ENCODE measurements at places on chromosomes 1 and 21. TPM values are rescaled to one million over a fixed set of nuclear protein-coding genes. Genes with fewer than 3 reads are reported as not detected.

The WNT4 gene
- total RNA-seq, result not detected

The LCE1B gene
- total RNA-seq, result not detected

The ACKR1 gene
- not detected for total RNA-seq

The CLIC6 gene
- total RNA-seq, result 0.25 TPM

The RSPO1 gene
- total RNA-seq, result not detected

The LCE1F gene
- total RNA-seq, result not detected

- peaks cover 7% of the 10 kb centered on the region for H3K27me3 ChIP-seq
- no peaks in the 10 kb centered on the region for H3K36me3 ChIP-seq
- no peak overlapping the region for H3K27ac ChIP-seq
- no peak for DNase-seq
- no peaks in the 10 kb centered on the region for H3K4me1 ChIP-seq
Observed at GRCh38 chr1:242212401-242212800, 213.5 kb upstream of the MAP1LC3C start.

GRCh38 chr1:11031624-11032262, 15.3 kb downstream of the MASP2 start:
- no peak overlapping the region for H3K4me3 ChIP-seq
- H3K27me3 ChIP-seq, result no peaks in the 10 kb centered on the region
- no peaks in the 10 kb centered on the region for H3K4me1 ChIP-seq

DNA sequence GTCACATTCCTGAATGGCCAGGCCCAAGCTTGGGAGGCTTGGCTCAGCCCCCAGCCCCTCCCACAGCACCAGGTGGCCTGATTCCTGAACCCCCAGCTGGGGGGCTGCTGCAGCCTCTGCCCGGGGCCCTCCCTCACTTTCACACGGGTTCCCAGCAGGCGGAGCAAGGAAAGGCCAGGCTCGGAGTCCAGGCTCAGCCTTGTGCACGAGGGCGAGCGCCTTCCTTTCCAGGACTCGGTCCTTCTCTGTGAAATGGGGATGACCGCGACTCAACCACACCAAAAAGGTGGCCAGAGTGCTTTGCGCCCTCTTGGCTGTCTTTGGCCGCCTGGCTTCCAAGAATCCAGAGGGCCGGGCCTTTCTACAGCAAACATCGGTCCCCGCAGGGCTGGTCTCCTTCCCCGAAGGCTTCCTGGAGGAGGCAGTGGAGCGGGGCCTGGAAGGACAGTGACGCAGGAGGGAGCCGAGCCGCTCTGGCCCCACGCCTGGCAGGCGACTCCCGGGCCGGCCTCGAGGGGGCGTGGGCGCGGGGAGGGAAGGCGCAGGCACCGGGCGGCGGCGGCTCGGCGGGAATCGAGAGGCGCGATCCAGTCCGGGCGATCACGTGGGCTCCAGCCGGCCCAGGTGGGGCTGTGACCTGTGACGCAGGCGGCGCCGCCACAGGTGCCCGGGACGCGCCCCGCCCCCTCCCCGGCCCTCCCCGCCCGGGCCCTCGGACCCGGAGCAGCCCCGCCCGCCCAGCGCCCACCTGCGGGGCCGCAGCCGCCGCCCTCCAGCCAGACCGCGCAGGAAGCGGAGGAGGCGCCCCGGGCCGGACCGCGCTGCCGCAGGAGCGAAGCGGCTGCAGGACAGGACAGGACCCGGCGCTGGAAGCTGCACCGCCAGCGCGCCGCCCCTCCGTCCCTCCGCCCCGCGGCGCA, at the start of gene ARHGEF16:
Gene ARHGEF16, plus strand, starts transcription at position 775 of the 920 bp plus-strand sequence. CDS start 8,420 bp downstream, outside the sequence.
- DNase-seq, result no peak
- H3K4me1 ChIP-seq, result peaks cover 8% of the 10 kb centered on the region
- peaks cover 22% of the 10 kb centered on the region for H3K27me3 ChIP-seq
- H3K27ac ChIP-seq, result no peak within 1 kb of the TSS

DNA sequence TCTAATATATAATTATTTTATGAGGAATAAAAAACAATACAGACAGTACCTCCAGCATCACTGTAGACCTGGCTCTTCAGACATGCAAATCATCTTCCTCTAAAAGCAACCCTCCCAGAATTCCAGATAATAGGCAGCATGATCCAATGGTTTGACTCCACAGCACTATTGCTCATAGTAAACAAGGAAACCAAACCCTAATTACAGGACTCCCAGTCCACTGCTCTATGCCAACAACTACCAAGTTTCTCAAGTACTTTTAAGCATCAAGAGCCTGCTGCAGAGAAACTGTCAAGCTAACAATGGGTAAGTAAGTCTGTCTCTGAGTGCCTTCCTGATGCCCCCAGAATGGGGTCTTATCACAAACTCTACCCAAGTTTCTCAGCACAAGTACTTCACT, 57.2 kb downstream of the EYA3 start:
- no peaks in the 10 kb centered on the region for H3K27me3 ChIP-seq
- peaks cover 3% of the 10 kb centered on the region for H3K4me1 ChIP-seq
- no peak overlapping the region for H3K27ac ChIP-seq
- no peak overlapping the region for H3K4me3 ChIP-seq
- no peaks in the 10 kb centered on the region for H3K36me3 ChIP-seq

DNA sequence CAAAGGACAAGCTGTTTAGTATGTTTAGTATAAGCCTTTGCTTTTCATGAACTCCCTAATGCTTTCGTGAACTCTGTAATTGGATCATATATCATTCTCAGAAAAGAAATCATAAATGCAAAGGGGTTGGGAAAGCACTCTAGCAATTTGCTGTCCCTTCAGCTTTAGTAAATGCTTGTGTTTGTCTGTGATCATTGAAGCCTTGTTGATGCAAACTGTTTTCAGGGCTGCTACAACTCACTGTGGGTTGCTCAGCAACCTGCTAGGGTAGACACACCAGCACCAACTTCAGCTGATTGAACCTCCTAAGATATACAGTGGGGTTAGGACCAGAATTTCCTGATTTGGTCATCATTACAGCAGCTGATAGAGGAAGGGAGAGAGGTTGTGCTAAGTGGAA, 95.0 kb downstream of the SGIP1 start:
- H3K4me1 ChIP-seq, result no peaks in the 10 kb centered on the region
- H3K27me3 ChIP-seq, result peaks cover 28% of the 10 kb centered on the region
- H3K36me3 ChIP-seq, result no peaks in the 10 kb centered on the region
- no peak overlapping the region for H3K27ac ChIP-seq

- H3K36me3 ChIP-seq, result peaks cover 2% of the 10 kb centered on the region
- H3K4me1 ChIP-seq, result no peaks in the 10 kb centered on the region
- no peaks in the 10 kb centered on the region for H3K27me3 ChIP-seq
Observed at GRCh38 chr1:111099289-111099688, 40.6 kb downstream of the DRAM2 start.

DNA sequence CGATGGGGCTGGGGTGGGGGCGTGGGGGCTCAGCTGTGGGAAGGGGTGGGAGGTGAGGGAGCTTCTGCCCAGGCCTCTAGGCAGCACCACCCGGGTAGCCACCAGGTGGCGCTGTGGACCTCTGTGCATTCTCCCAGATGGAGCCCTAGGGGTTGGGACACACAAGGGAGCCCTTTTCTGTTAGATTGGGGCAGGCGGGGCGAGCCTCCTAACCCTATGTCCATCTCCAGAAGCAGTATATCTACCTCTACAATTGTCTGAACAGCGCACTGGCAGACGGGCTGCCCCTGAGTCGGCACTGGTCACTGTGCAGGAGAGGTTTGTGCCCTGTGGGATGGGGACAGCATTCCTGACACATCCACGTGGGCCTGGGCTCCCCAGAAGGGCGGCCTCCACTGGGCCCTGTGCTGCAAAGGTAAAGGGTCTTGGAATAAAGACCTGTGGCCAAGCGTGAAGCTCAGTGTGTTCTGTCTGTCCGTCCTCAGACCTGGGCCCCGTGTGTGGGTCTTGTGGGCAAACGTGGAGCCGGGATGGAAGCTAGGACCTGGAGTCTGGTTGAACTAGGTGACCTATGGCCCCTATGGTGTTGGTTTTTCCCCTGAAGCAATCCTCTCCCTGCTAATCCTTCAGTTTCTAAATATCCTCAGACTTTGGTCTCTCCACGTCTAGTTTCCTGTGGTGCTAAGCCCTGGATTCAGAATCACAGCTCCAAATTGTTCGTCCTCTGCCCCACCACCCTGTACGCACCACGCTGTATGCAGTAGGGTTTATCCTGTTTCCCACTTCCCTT, 4.4 kb upstream of the LGR6 start:
- H3K4me3 ChIP-seq, result no peak overlapping the region
- DNase-seq, result peak; percentile 64
- peak overlapping the region; percentile 9 for H3K27ac ChIP-seq
- H3K27me3 ChIP-seq, result peaks cover 35% of the 10 kb centered on the region

All from T-helper 17 cell (primary cell).